WERI-Rb-1 (cell line): ENCODE measurements at places on chromosomes 16 and 17.

DNA sequence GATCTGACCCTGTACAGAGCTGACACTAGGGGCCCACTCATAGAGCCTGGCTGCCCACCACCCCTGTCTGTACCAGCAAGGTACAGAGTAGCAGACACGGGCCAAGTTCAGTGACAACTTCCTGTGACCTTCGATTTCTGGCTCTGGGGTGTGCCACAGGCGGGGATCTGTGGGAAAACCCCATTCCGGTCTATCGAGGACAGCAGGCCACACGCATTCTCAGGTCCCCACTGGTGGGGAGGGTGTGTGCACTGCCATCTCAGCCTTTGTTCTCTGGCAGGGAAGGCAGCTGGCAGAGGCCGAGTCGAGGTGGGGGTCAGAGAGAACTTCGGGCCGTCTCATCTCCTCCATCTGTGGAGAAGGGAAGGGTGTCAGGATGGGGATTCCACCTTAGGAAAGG lies 10.0 kb downstream of the NLE1 start:
- no peak for DNase-seq

- no peak for DNase-seq
Measured at GRCh38 chr17:48646183-48647102, 20.3 kb upstream of the HOXB9 start.

- DNase-seq, result no peak
Measured at GRCh38 chr16:58509256-58510096, 5.8 kb upstream of the SETD6 start.

GRCh38 chr16:52372313-52372712 lies 174.6 kb downstream of the TOX3 start:
- no peak for DNase-seq

- no peak for DNase-seq
Measured at GRCh38 chr16:2151188-2152091, 3.0 kb downstream of the RAB26 start.

- DNase-seq, result no peak
Measured at GRCh38 chr16:87542531-87543102, 49.8 kb upstream of the ZCCHC14 start.

- no peak for DNase-seq
Measured at GRCh38 chr16:17450291-17450690, 20.5 kb downstream of the XYLT1 start.

- DNase-seq, result no peak
Measured at GRCh38 chr16:56042416-56042815, 148.9 kb upstream of the GNAO1 start.

DNA sequence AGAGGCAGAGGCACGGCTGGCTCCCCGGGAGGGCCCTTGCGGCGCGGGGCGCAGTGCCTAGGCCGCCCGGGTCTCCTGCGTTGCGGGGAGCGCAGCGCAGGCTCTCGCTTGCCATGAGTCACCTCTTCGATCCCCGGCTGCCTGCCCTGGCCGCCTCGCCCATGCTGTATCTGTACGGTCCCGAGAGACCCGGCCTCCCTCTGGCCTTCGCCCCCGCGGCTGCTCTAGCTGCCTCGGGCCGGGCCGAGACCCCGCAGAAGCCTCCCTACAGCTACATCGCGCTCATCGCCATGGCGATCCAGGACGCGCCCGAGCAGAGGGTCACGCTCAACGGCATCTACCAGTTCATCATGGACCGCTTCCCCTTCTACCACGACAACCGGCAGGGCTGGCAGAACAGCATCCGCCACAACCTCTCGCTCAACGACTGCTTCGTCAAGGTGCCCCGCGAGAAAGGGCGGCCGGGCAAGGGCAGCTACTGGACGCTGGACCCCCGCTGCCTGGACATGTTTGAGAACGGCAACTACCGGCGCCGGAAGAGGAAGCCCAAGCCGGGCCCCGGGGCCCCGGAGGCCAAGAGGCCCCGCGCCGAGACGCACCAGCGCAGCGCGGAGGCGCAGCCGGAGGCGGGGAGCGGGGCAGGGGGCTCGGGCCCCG lies 390 bp downstream of the FOXL1 start:
- DNase-seq, result no peak
